Fibroblast of skin of scalp (primary cell): ENCODE measurements at places on chromosomes 13 and 19.

DNA sequence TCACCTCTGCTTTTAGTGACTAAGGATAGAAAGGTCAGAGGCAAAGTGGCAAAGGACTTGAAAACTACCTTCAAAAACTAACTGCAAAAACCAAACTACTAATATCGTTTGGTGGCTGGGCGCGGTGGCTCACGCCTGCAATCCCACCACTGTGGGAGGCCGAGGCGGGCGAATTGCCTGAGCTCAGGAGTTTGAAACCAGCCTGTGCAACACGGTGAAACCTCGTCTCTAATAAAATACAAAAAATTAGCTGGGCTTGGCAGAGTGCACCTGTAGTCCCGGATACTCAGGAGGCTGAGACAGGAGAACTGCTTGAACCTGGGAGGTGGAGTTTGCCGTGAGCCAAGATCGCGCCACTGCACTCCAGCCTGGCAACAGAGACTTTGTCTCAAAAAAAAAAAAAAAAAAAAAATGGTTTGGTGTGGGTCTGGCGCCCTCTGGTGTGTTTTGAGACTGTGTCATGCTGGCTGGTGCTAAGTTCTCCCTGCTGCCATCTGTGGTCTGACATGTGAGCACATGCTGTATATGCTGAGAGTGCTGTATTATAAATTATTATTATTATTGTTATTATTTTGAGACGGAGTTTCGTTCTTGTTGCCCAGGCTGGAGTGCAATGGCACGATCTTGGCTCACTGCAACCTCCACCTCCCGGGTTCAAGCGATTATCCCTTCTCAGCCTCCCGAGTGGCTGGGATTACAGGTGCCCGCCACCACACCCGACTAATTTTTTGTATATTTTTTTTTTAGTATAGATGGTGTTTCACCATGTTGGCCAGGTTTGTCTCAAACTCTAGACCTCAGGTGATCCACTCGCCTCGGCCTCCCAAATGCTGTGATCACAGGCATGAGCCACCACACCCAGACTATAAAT, 36.0 kb upstream of the RNF17 start:
- peak; percentile 83 for DNase-seq

DNA sequence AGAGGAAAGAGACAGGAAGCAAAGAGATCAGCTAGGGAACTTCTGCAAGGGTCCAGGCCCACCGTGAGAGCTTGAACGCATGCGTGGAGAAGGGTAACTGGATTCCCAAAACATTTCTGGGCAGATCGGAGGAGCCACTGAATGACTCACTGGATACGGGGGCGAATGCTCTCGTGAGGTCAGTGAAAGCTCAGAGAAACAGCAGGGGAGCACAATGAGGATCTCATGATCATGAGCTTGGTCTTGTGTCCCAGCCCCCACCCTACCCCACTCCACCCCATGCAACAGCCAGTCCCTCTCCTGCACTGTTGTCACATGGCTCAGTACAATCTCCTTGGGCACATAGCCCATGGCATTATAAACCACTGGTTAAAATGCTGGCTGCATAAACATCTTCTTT, 40.6 kb downstream of the DCLK1 start:
- peak; percentile 21 for DNase-seq

GRCh38 chr19:50897191-50897607, 14.0 kb downstream of the KLK4 start:
- no peak for DNase-seq

- DNase-seq: peak; percentile 4
Observed at GRCh38 chr13:32783067-32783466, 196.8 kb downstream of the PDS5B start.

DNA sequence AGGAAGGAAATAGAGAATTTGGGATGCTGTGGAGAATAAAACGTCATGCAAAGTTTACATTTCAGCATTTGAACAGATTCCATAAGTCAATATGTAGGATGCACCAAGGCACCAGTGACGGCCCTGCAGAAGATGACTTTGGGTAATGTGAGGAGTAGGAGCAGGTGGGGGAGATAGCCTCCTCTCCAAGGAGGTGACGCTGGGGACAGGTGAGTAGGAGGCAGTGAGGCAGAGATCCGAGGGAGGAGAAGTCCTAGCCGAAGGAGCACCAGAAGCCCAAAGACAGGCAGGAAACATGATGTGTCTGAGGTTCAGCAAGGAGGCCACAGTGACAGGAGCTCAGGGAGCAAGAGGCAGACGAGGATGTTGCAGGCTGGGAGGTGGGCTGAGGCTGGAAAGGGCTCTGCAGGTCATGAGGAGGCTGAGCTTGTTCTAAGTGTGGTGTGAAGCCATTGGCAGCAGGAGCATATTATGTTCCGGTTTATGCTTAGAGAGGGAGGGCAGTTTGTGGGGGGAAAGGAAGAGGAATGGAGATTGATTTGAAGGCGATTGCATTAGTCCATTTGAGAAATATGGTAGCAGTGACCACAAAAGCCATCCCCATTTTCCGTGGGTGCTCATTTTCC, 55.7 kb upstream of the C1QTNF9 start:
- DNase-seq: no peak

DNA sequence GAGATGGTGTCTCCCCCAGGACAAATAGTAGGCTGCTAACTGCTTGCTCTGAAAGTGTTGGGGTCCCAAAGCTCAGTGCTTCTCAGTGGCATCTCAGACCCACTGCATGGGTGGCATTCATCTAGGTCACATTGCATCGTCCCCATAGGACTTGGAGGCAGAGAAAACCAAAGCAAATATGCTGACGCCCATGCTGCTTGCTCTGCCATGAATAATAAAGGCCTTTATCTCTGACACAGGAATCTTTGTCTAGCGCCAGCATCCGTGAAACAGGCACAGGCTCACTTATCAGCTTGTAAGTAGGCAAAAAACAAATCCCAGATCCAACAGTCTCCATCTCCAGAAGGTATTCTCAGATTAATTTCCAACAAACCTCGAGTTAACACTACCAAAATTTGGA, 18.9 kb upstream of the IPO5 start:
- DNase-seq: no peak

GRCh38 chr13:108377646-108378206, 108.2 kb downstream of the TNFSF13B start:
- DNase-seq: no peak

- DNase-seq: no peak
Observed at GRCh38 chr19:1954532-1954933, 13.6 kb downstream of the CSNK1G2 start.

DNA sequence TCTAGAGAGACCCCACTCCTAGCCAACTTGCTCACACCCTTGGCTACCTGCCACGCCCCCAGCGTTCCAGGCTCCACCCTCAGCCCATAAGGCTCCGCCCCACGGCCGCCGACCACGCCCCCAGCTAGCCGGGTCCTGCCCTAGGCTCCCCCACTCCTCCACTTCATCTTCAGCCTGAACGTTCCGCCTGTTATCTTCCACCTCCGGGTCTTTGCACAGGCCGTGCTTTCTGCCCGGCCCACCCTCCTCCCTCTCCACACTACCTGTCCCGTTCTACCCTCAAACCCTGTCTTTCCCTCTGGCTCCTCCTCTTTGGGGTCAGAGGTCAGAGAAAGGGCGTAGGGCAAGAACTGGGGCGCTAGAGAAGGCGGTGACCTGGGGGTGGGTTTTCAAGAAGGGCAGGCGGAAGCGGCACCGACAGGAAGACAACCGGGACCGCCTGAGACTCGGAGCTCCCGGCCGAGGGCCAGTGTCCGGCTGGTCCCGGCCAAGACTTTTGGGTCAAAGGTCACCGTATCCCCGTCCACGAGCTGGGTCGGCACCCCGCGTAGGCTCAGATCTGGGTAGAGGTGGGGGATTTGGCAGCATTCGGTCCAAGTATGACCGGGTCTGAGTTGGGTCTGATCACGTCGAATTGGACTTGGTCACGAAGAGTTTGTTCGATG, 2.2 kb downstream of the PDE4C start:
- DNase-seq: no peak

- peak; percentile 83 for DNase-seq
Observed at GRCh38 chr19:35267818-35268535, 785 bp upstream of the USF2 start.

- no peak for DNase-seq
Observed at GRCh38 chr13:25384758-25385410, 13.1 kb downstream of the ATP8A2 start.

DNA sequence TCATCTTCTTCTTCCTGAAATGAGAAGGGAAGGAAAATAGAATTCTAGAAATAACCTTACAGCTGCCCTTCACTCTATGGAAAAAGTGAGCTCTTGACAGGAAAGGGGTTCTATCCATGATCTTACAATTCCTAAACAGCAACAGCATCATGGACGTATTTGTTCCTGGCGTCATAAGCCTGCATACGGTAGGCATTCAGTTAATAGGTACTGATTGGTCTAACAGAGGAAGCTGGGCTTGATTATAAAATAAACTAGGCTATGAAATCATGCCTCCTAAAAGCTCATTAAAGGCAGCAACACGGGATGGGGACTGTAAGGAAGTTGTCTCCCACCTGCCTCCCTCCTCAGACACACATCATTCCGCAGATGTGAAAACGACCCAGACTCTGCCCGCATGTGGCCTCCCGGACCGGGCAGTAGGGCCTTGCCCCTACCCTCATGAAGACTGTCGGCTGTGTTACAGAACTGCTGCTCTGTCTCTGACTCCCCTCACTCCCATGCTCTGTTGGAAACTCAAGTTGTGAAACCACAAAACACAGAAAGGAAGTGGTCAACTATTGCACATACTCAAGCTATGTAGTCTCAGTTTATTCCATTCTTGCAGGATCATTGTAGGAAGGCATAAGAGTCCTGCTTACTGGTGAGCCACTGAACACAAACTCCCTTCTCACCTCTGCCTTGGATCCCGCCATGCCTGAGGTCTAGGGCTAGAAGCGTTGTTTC, 129.8 kb downstream of the DLEU7 start:
- peak; percentile 87 for DNase-seq

DNA sequence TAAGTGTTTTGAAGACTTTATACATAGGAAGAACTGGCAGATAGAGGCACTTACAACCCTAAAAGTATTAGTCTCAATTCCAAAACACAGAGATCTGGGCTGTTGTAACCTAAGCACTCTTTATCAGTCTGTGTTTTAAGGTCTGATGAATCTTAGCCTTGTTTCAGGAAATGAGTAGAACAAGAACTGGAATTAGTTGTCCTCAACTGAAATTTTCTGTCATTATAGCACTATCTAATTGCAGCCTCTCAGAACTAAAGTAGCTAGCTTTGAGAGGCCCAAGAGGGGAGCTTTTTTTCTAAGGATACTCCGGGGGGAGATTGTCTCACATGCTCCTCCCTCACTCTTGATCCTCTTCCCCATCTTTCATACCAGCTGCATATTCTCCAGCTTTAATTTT, 13.1 kb downstream of the HNRNPM start:
- DNase-seq: no peak

GRCh38 chr19:17929056-17929455, 3.8 kb upstream of the CCDC124 start:
- no peak for DNase-seq

GRCh38 chr19:38142176-38143035, 81.6 kb downstream of the DPF1 start:
- DNase-seq: peak; percentile 63

DNA sequence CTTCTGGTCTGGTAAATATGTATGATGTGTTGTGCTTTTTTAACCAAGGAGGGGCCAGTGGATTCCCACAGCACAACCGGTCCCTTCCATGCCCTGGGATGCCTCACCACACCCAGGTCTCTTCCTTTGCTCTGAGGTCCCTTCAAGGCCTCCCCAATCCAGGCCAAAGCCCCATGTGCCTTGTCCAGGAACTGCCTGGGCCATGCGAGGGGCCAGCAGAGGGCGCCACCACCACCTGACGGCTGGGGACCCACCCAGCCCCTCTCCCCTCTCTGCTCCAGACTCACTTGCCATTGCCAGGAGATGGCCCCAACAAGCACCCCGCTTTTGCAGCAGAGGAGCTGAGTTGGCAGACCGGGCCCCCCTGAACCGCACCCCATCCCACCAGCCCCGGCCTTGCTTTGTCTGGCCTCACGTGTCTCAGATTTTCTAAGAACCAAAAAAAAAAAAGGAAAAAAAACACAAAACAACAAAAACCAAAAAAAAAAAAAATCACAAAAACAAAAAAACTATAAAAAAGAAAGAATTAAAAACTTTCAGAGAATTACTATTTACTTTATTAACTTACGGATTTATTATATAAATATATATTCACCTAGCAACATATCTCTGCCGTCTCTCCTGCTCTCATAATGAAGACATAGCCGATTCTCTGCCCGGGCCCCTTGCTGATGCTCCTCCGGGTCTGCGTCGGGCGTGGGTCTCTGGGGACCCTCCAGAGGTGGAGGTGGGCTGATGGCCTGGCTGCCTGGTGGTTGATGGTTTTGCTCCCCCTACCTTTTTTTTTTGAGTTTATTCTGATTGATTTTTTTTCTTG, 14.4 kb downstream of the CAPN12 start:
- DNase-seq: peak; percentile 65

GRCh38 chr19:8884416-8884815, 52.2 kb downstream of the MBD3L1 start:
- no peak for DNase-seq

GRCh38 chr19:51771376-51772130, 10.6 kb downstream of the FPR2 start:
- no peak for DNase-seq

DNA sequence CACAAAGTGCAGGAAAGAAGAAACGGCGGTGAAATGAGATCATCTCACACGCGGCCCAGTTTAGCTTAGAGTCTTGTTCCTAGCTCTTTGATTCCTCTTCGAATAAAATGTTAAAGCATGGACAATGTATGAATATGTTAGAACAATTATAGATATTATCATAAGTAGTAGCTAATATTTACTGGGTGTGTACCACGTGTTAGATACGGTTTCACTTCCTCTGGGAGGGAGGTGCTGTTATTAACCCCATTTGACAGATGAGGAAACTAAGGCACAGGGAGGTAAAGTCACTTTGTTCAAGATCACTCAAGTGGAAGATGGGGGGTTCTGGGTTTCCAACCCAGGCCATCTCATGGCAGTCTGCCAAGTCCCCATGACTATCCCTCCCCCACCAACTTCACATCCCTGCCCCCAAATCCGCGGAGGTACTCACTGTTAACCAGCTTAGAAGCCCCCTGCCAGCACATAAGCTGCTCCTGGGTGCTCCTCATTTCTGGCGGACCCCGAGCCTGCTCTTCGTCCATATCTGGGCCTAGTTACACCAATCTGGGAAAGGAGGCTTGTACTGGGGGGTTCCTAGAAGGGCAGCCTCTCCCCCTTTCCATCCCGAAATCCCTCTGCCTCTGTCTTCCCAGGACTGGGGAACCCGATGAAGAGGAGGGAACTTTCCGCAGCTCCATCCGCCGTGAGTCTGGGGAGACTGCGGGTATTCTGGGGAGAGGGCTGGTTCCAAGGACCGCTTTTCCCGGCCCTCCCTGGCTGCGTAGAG, 1.0 kb upstream of the FXYD7 start:
- DNase-seq: no peak

DNA sequence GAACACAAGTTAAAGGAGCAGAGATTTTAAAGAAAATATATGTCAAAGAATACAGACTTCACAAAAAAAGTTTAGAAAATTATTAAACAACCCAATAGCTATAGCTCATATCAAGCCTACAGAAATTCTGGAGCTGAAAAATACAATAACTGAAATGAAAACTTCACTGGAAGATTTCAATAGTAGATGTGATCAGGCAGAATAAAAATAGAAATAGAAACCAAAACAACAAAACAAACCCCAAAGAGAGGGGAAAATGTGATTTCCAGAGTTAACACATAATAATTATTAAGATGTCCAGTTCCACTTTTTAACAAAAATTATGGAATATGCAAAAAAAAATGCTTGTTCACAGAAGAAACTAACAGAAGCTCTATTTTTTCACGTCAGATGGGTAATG, 23.6 kb downstream of the LRRC63 start:
- no peak for DNase-seq
